HepG2 (cell line): ENCODE measurements at places on chromosomes 4 and X. TPM values are rescaled to one million over a fixed set of nuclear protein-coding genes. Genes with fewer than 3 reads are reported as not detected.

Gene PNMA6A
- total RNA-seq: 0.08 and 0.11 TPM in 2 replicates

Gene GSX2
- not detected in 2 replicates for total RNA-seq

Gene TMEM47
- total RNA-seq: not detected in 2 replicates

Gene GPC3
- 805 and 1,799 TPM in 2 replicates for total RNA-seq

DNA sequence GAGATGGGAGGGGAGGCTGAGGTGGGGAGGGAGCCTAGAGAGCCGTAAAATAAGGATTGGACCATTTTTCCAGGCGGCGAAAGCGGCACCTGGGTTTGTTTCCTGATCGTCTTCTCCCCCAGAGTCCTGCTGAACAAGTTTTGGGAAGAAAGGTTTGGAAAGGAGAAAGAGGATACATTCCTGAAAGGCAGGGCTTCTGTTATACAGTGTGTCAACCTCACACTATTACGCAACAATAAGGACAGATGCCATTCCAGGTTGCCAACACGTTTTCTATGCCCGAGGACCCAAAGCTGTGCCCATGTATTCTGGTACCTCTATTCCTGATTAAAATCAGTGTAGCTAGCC is 658 bp downstream of the SCOC start:
- peak; percentile 32 for DNase-seq
- H3K36me3 ChIP-seq: no peaks in the 10 kb centered on the region
- no peaks in the 10 kb centered on the region for H3K27me3 ChIP-seq
- H3K27ac ChIP-seq: peak overlapping the region; percentile 85
- peak overlapping the region; percentile 86 for H3K4me3 ChIP-seq
- peaks cover 45% of the 10 kb centered on the region for H3K4me1 ChIP-seq

Gene SLC49A3
- total RNA-seq: 0.07 TPM in 1 of 2 replicates, not detected in the other

- no peaks in the 10 kb centered on the region for H3K27me3 ChIP-seq
- H3K36me3 ChIP-seq: no peaks in the 10 kb centered on the region
- no peak overlapping the region for H3K27ac ChIP-seq
- no peak overlapping the region for H3K4me3 ChIP-seq
- no peak for DNase-seq
- H3K4me1 ChIP-seq: no peaks in the 10 kb centered on the region
Observed at GRCh38 chr4:21735866-21736265, 212.7 kb downstream of the KCNIP4 start.

Gene MGARP
- total RNA-seq: 0.11 TPM in 1 of 2 replicates, not detected in the other

Gene ETDA
- not detected in 2 replicates for total RNA-seq

DNA sequence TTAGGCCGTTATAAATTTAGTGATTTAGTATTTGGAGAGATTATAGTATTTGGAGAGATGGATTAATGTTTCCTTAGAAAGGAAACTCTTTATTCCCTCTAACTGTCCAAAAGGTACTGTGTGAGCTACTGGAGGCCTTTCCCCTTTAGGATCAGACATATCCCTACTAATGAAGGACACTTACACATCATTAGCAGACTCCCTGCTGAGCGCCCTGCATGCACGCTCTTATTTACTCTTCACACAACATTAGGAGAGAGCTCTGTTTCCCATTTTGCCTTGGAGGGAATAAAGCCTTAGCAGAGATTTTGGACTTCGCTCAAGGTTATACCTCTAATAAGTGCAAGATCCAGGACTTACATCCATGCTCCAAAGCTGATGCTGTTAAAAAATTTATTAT is 17.8 kb upstream of the STOX2 start:
- H3K27ac ChIP-seq: no peak overlapping the region
- H3K4me3 ChIP-seq: no peak overlapping the region
- no peaks in the 10 kb centered on the region for H3K36me3 ChIP-seq
- no peaks in the 10 kb centered on the region for H3K4me1 ChIP-seq
- DNase-seq: no peak

DNA sequence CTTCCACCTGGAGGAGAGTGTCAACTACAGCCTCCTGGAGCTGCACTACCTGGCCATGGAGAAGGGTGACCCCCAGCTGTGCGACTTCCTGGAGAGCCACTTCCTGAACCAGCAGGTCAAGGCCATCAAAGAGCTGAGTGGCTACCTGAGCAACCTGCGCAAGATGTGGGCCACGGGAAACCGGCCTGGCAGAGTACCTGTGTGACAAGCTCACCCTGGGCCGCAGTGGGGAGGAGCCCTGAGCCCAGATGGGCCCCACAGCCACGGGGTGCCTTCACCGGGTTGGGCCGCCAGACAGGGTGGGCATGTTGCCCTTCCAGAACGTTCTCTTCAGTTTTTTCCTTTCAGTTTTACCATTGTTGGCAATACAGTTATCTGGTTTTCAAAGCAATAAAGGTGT is 15.2 kb upstream of the FAM47A start:
- no peak overlapping the region for H3K4me3 ChIP-seq
- H3K27ac ChIP-seq: no peak overlapping the region
- no peaks in the 10 kb centered on the region for H3K27me3 ChIP-seq
- no peak for DNase-seq

GRCh38 chr4:87310691-87311335 is 11.9 kb downstream of the HSD17B13 start:
- no peaks in the 10 kb centered on the region for H3K36me3 ChIP-seq
- no peak for DNase-seq
- no peak overlapping the region for H3K27ac ChIP-seq
- H3K4me3 ChIP-seq: no peak overlapping the region
- no peaks in the 10 kb centered on the region for H3K27me3 ChIP-seq

Gene GPRIN3
- total RNA-seq: not detected in 2 replicates

Gene RAB40A
- not detected in 2 replicates for total RNA-seq

Gene SPRY1
- 22.5 and 24.7 TPM in 2 replicates for total RNA-seq

Gene GPM6B
- not detected in 2 replicates for total RNA-seq

DNA sequence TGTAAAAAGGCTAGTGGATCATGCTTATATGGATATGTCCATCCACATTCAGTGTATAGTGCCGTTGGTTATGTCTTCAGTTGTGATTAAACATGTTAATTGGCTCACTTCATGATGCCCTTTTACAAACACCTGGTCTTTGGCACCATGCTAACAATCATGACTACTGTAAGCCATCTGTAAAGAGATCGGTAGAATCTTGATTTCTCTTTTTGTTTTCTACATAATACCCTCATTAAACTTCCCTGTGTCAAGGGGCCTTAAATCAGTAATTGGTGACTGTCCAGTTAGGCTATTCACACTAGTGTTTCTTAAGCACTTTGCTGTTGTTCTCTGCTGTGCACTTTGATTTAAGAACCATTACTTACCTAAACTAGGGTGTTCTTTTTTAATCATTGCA is 475.2 kb downstream of the RPA4 start:
- DNase-seq: no peak
- H3K4me1 ChIP-seq: no peaks in the 10 kb centered on the region
- no peak overlapping the region for H3K4me3 ChIP-seq
- H3K27me3 ChIP-seq: no peaks in the 10 kb centered on the region
- H3K27ac ChIP-seq: no peak overlapping the region

GRCh38 chr4:178611062-178611461 is 1168.8 kb upstream of the AGA start:
- H3K27ac ChIP-seq: no peak overlapping the region
- H3K4me1 ChIP-seq: no peaks in the 10 kb centered on the region
- no peak overlapping the region for H3K4me3 ChIP-seq
- DNase-seq: no peak

Gene PPP2R2C
- 0.60 and 1.2 TPM in 2 replicates for total RNA-seq

GRCh38 chrX:81120936-81121371 is 80.8 kb downstream of the HMGN5 start:
- peak; percentile 18 for DNase-seq
- H3K4me1 ChIP-seq: peaks cover 6% of the 10 kb centered on the region; the same call in 1 of the 2 replicates
- H3K4me3 ChIP-seq: peak overlapping the region; percentile 57
- H3K27me3 ChIP-seq: no peaks in the 10 kb centered on the region; the same call in 2 of the 3 replicates
- no peaks in the 10 kb centered on the region for H3K36me3 ChIP-seq
- no peak overlapping the region for H3K27ac ChIP-seq

GRCh38 chrX:46180258-46180687 is 364.9 kb downstream of the ZNF674 start:
- peaks cover 31% of the 10 kb centered on the region for H3K4me1 ChIP-seq
- no peaks in the 10 kb centered on the region for H3K36me3 ChIP-seq
- H3K4me3 ChIP-seq: no peak overlapping the region
- peak; percentile 2 for DNase-seq
- H3K27ac ChIP-seq: no peak overlapping the region

DNA sequence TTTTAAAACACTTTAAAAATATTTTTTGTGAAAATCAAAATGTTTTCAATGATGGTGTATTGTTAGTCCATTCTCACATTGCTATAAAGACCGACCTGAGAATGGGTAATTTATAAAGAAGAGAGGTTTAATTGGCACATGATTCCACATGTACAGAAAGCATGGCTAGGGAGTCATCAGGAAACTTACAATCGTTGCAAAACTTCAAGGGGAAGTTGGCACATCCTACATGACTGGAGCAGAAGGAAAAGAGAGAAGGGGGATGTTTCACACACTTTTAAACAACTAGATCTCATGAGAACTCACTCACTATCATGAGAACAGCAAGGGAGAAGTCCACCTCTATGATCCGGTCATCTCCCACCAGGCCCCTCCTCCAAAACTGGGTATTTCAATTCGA is 110.7 kb downstream of the TMEM47 start:
- H3K27ac ChIP-seq: no peak overlapping the region
- no peaks in the 10 kb centered on the region for H3K36me3 ChIP-seq
- no peaks in the 10 kb centered on the region for H3K27me3 ChIP-seq

DNA sequence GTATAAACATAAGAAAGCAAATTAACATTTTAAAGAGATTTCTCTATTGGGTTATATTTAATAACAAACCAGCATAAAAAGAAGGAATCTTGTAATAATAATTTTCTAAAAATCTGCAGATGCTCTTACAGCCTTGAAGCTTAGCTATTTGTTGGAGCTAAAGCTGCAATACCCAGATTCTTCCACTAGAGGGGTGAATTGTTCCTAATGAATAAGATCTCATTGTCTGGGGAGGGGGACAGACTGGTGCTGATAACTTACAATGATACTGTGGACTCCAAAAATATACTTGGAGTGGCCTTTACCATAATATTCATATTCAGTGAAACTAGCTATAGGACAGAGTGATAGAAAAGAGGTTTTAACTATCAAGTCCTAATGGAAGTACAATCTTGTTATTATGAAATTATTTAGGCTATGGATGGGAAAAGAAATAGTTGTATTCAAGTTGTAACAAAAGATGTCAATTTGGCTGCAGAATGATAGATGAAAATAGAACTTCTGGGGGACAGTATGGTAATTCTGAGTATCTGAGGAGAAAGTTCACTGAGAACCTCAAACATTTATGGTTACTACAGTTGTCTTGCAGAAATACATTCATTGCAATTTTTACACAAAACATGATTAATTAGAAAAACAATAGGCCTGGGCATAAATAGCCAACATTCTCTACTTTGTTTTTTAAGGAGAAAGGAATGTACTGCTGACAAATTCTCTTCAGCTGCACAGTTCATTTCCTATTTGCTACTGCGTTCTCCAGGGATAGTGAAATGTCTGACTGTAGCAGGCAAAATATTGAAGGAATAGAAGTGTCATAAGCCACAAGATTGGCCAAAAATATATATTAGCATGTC is 443.3 kb downstream of the GBA3 start:
- no peak overlapping the region for H3K27ac ChIP-seq
- H3K4me1 ChIP-seq: no peaks in the 10 kb centered on the region
- no peaks in the 10 kb centered on the region for H3K27me3 ChIP-seq
- no peak overlapping the region for H3K4me3 ChIP-seq
- no peaks in the 10 kb centered on the region for H3K36me3 ChIP-seq
- DNase-seq: peak; percentile 35

Gene CLRN2
- not detected in 2 replicates for total RNA-seq

Gene PARM1
- total RNA-seq: not detected in 2 replicates

- H3K4me1 ChIP-seq: no peaks in the 10 kb centered on the region
- H3K4me3 ChIP-seq: no peak overlapping the region
- no peaks in the 10 kb centered on the region for H3K27me3 ChIP-seq
- DNase-seq: no peak
- H3K36me3 ChIP-seq: no peaks in the 10 kb centered on the region
Observed at GRCh38 chr4:95599777-95600400, 51.1 kb upstream of the UNC5C start.

GRCh38 chrX:118108304-118108703 is 8.3 kb downstream of the KLHL13 start:
- H3K27me3 ChIP-seq: no peaks in the 10 kb centered on the region
- no peaks in the 10 kb centered on the region for H3K36me3 ChIP-seq
- no peak for DNase-seq
- H3K27ac ChIP-seq: no peak overlapping the region

Gene CYSLTR1
- not detected in 2 replicates for total RNA-seq

GRCh38 chr4:40143926-40144508 is 52.8 kb upstream of the RHOH start:
- 0 out of 2 replicates have a peak, but pooled peaks cover 5% of the 10 kb centered on the region for H3K4me1 ChIP-seq
- peaks cover 19% of the 10 kb centered on the region; the same call in 2 of the 3 replicates for H3K36me3 ChIP-seq
- no peaks in the 10 kb centered on the region for H3K27me3 ChIP-seq
- DNase-seq: peak; percentile 3
- no peak overlapping the region for H3K4me3 ChIP-seq

DNA sequence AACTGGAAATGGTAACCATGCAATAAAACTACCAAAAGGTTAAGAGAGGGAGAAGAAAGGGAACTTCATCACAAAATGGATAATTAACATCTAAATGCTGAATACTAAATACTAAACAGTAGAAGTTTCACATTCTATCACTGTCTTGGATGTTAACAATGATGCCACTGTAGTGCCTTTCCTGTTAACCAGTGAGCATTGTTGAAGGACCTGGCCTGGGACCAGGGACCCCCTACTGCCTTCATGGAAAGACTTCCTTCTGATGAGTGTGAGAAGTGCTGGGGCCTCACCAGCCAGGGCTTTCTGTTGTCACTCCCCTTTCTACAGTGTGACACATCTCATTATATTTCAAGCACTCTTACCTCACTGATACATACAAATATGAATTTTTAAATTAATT is 739.3 kb upstream of the FTHL17 start:
- H3K27me3 ChIP-seq: no peaks in the 10 kb centered on the region
- no peak overlapping the region for H3K27ac ChIP-seq
- no peak overlapping the region for H3K4me3 ChIP-seq
- no peaks in the 10 kb centered on the region for H3K36me3 ChIP-seq

- H3K4me3 ChIP-seq: no peak overlapping the region
- no peak for DNase-seq
- H3K4me1 ChIP-seq: no peaks in the 10 kb centered on the region
- no peaks in the 10 kb centered on the region for H3K36me3 ChIP-seq
Observed at GRCh38 chr4:123786920-123787319, 390.3 kb downstream of the SPRY1 start.

GRCh38 chr4:1641671-1642070 is 42.4 kb downstream of the FAM53A start:
- H3K4me3 ChIP-seq: no peak overlapping the region
- no peaks in the 10 kb centered on the region; the same call in 1 of the 2 replicates for H3K27me3 ChIP-seq
- H3K27ac ChIP-seq: no peak overlapping the region
- DNase-seq: no peak
- H3K36me3 ChIP-seq: no peaks in the 10 kb centered on the region
- H3K4me1 ChIP-seq: peaks cover 17% of the 10 kb centered on the region

Gene TMEM35A
- not detected in 2 replicates for total RNA-seq

DNA sequence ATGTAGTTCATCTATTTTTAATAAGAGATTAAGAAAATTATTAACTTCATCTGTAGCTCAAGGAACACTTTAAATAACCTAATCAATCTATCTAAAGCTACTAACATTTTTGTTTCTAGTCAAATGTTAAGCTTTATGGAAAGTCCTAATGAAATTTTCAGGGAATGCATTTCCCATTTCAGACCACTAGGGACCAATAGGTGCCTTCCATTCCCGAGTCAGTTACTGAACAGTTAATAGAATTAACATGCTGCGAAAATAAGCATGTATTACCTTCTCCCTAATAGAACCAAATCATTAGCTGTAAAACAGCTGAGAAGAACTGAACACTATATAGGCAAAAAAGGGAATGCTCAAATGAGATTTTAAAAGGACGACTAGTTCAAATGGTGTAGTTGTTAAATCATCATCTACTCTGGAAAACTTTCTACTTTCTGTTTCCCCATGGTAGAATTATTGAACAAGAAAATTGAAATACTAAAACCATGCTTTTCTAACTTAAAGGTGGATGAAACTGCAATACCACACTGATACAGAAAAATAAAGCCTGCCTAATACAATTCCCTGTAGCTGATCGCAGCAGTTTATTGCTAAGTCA is 22.5 kb downstream of the STX18 start:
- H3K4me1 ChIP-seq: peaks cover 34% of the 10 kb centered on the region
- H3K27me3 ChIP-seq: no peaks in the 10 kb centered on the region
- no peak for DNase-seq
